Lower lobe of right lung (tissue), 2 donors: ENCODE measurements at places on chromosomes 6 and 20. TPM values are rescaled to one million over a fixed set of nuclear protein-coding genes. Genes with fewer than 3 reads are reported as not detected.

EEF1A2 gene
- 0.77 TPM for total RNA-seq

CEP85L gene
- 11.0 TPM for total RNA-seq

DNA sequence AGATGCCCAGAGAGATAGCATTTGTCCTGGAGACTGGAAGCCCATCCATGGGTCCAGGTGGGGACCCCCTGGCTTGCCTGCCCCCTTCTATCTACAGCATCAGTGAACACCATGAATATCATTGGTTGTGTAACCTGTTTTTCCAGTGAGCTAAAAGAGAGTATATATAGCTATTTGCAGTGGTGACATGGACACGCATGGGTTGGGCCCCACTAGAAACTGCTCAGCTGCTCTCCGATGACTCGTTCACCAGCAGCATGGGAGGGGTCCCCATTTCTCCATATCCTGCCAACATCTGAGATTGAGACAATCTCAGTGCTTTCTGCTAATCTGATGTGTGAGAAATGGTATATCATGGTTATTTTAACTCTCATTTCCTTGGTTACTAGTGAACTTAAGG, 4.0 kb upstream of the ZC3H12D start:
- H3K36me3 ChIP-seq, result no peaks in the 10 kb centered on the region
- no peaks in the 10 kb centered on the region for H3K27me3 ChIP-seq
- no peak for DNase-seq
- no peak overlapping the region for H3K4me3 ChIP-seq
- H3K4me1 ChIP-seq, result peaks cover 15% of the 10 kb centered on the region

- no peak overlapping the region for H3K27ac ChIP-seq
- DNase-seq, result no peak
- H3K36me3 ChIP-seq, result no peaks in the 10 kb centered on the region
- H3K4me3 ChIP-seq, result no peak overlapping the region
- no peaks in the 10 kb centered on the region for H3K4me1 ChIP-seq
These were observed 73.9 kb downstream of the PHACTR3 start for GRCh38 chr20:59678288-59678687.

GRCh38 chr6:156191895-156192294, 585.3 kb upstream of the ARID1B start:
- H3K4me3 ChIP-seq, result no peak overlapping the region
- H3K4me1 ChIP-seq, result no peaks in the 10 kb centered on the region
- no peaks in the 10 kb centered on the region for H3K27me3 ChIP-seq
- DNase-seq, result no peak

DNA sequence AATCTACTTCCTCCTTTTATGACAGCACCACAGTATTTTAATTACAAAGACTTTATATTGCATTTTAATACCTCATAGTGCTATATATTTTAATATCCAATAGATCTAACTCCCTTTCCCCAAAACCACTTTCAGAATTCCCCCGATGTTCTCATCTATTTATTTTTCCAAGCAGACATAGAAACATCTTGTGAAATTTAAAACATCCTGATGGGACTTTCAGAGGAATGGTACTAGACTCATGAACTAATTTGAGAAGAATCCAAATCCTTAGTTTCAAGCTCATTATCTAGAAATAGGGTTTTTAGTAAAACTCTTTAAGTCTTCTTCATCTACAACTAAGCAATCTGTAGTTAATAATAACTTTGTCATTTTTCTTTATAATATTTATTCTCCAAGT, 97.0 kb downstream of the TRERF1 start:
- no peaks in the 10 kb centered on the region for H3K4me1 ChIP-seq
- H3K4me3 ChIP-seq, result no peak overlapping the region
- H3K27ac ChIP-seq, result no peak overlapping the region
- H3K36me3 ChIP-seq, result no peaks in the 10 kb centered on the region
- H3K27me3 ChIP-seq, result no peaks in the 10 kb centered on the region

DNA sequence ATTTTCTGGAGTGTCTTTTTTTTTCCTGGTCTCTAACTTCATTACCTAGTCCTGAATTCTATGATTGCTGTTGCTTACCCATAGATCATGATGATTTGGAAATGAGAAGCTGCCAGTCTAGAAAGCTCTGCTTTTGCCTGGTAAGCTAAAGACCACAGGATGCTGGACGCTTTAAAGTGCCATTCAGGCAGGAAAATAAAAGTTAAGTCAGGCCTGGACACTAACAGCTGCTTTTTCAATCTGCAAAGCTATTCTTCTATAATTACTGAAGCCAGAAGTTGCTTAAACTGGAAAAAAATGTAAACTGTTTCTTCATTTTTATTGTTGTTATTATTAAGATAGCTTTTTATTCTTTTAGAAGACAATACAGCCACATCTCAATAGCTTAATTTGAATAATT, 129.8 kb upstream of the SPACA1 start:
- no peaks in the 10 kb centered on the region for H3K36me3 ChIP-seq
- no peaks in the 10 kb centered on the region for H3K4me1 ChIP-seq
- no peak for DNase-seq
- no peak overlapping the region for H3K4me3 ChIP-seq
- no peaks in the 10 kb centered on the region for H3K27me3 ChIP-seq
